ENCODE measurements at places on chromosomes 2 and 18.

DNA sequence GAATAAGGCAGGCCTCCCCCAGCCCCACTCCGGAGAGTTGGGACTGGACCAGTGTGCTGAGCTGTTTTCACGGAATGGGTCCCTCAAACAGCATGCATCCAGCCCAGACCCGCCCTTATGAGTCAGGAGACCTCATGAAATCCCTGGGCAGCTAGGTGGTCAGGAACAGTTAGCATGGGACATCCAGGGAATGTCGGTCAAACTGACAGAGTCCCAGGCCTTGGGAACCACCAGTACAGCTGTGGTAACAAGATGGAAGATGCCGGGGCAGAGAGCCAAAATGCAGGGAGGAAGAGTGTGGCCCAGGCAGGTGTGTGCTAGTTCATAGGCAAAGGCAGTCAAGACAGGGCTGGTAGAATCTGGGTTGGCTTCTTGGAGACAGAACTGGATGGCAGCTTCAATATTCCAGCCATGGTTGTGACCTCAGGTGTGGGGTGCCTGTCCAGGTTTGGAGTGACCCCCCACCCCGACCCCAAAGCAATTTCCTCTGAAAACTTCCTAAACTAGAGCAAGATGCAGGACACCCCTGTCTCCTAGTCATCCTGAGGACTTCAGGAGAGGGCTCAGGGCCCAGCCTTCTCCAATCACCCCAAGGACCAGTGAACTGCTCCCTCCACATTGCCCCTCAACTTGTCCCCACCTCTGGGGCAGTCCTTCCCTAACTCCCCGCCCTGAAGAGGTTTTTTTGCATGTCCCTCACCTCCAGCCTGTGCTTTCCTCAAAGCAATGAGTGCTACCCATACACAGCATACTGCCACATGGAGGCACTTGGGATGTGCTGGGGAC lies 46.5 kb downstream of the KCNIP3 start:
- no peak for DNase-seq

DNA sequence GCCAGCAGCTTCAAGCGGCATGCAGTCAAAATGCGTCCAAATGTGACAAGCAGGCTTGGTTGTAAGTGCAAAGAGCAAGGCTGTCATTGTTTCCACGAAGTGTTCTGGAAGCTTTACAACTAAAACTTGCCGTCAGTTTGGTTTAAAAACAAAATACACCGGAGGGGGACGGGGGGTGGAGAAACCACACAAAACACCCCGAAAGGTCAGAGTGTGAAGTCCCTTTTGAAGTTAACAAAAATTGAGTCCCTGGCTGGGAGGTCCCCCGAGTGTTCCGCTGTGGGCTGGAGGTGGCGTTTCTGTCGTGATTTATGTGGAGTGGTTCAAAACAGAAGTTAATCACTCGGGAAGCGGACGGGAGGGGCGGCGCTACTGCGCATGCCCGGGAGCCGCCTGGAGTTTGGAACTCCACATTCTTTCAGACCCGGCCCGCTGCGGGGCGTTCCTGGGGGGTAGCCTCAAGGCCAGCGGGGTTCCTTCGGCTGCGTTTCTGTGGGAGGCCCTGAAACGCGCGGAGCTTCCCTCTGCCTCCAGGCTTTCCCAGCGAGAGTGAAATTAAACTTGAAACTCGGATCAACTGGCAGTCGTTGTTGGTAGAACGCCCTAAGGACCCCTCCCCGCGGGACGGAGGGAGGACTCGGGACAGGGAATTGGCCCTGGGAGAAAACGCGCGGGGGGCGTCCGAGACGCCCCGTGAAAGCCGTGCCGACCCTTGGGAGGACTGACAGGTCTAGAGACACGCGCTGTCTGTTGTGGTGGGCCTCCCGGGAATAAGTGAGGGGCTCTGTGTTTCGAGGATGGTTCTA lies 1.4 kb downstream of the TGIF1 start:
- peak; percentile 92 for DNase-seq

DNA sequence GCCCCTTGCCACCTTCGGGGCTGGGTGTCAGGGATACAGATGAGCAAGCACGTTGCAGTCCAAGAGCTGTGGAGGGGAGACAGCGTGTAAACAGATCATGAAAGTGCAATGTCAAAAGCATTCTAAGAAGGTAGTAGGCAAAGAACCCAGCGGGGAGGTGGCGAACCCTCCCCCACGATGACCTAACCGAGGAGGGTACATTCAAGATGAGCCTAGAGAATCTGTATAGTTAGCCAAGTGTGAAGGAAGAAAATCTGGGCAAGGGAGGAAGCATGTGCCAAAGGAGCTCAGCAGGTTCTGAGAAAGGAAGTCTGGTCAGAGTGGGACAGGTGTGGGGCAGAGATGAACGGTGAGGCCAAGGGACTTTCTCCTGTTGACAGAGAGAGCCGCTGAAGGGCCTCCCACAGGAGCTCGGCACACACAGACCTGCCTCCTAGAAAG lies 106.9 kb downstream of the SP3 start:
- DNase-seq = no peak

DNA sequence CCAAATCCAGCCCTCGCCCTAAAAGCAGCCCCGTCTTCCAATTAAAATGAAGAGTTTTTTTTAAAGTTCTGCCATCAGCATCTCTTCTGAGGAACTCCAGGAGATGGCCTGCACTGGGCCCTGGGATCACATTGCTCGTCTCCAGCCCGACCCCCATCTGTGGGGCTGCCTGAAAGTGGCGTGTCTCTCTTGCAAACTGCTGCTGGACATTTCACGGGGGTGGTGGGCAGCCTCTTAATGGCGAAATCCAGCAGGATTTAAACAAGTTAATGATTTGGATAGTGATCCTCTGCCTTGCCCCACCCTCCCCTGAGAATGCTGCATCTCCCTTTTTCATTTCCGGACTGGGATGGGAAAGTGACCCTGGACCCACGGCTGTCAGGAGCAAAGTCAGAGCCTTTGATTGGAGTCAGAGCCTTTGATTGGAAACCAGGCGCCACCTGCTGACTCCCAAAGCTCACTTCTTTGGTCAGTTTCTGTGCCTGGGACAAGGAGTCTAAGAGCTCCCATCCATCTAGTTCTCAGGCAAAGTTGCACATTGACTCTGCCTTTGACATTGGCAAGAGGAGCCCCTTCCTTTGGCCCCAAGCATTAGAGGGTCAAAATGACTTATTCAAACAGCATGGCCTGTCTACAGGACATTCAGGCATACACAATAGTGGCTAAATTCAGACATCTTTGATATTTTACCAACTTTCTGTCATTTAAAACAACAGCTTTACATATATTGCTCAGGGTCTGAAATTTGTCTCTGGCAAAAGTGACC lies 155.2 kb downstream of the SH3BP4 start:
- peak; percentile 77 for DNase-seq

DNA sequence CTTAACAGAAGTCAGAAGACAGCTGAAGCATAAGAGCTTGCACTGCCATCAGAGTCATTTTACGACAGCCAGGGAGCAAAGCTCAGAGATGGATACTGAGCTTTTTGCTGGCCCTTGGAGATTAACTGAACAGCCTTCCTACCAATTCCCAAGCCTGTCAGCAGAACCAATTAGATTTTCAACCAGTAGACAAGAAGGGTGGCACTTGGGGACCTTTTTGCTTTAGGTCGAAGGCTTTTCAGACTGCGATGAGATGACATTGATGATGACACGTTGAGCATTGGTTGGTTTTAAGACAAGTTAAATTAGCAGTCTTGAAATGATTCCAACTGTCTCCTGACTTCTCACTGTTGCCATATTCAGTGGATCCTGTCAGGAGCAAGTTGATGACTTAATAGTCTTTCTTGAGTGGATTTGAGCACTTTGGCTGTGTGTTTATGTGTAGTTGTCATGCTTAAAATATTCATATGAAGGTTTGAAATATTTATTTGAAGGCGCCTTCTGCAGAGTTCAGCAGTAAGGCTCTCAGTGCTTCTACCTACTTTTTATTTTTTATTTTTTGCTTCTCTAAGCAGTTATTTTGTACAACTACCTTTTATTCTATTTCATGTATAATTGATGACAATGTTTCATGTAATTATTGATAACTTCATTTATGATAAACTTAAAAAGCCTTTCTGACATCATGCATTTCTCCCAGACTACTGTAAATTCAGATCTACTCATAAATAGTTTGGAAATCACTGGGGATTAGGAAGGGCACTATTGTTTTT lies 256.7 kb downstream of the CAMKMT start:
- DNase-seq = peak; percentile 71

DNA sequence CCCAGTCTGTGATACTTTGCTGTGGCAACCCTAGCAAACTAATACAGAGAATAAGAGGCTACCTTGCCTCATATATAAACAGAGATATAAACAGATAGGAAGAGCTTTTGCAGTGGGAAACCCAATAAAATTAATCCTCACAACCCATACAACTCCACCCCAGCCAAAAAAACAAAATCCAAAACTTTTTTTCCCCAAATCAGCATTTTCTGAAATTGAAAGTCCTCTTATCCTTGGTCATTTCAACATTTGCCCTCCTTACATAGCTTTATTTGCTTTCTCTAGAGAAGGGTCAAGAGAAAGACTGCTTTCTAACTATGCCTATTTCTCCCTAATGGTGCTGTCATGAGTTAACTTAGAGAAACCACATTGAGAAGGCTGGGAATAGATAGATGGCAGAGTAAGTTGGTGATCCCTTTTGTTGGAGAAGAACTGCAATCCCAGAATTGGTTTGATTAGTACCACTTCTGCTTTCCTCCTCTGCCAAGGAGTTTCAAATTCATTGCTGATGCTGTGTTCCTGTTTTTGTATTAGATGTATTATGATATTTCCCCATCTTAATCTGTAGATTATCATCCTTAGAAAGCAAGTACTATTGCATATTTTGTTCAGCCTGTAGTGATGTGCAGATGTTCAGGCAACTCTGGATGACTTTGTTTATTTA lies 76.5 kb upstream of the B3GNT2 start:
- DNase-seq = no peak

DNA sequence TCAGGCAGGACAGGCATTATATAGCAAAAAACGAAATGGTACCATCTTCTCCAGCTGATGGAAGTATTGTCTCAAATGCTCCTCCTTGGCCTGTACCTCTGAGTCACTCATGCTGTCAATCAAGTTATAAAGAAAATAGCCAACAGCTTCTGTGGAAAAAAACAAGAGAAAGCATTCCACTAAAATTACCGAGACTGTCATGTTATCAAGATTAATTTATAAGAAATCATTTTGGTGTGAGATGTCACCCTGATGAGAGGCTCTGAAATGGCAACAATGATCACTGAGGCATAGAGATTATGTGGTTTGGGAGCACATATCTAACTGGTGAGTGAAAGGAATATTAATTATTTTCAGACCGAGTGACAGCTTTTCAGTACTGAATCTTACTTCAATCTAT lies 47.4 kb downstream of the LRPPRC start:
- DNase-seq = no peak

DNA sequence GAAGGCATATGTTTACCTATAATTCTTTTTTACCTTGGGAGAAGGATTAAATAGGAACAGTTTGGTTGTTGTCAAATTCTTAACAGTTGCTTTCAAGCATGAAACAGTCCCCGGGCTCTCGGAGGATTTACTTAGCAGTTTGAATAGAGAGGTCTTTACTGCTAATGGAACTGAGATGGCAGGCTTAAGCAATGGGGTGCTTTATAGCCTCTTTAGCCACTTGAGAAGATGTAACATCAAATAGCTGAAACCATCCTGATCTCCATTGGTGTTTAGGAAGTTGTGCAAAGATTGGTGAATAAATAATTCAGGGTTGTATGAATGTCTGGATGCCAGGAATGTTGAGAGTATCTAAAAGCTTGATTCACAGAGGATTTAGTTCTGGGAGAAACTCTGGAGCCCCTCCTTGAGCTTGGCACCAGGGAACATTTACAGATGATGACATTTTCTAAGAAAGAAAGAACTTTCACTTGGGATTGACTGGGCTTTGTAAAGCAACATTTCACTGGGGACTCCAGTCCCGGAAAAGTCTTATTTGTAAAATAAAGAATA lies 51.9 kb downstream of the PTPRM start:
- DNase-seq = peak; percentile 50

GRCh38 chr2:64727013-64727767 lies 73.5 kb upstream of the SERTAD2 start:
- DNase-seq = no peak

GRCh38 chr2:161972866-161973265 lies 101.1 kb downstream of the DPP4 start:
- no peak for DNase-seq
